Upper lobe of left lung (tissue), 6 donors: ENCODE measurements at places on chromosomes 3 and 15.

- no peaks in the 10 kb centered on the region for H3K27me3 ChIP-seq
- H3K4me1 ChIP-seq = no peaks in the 10 kb centered on the region
- no peak for DNase-seq
Observed at GRCh38 chr15:76776969-76777368, 128.2 kb downstream of the SCAPER start.

GRCh38 chr3:15858547-15859506 lies 61.0 kb upstream of the ANKRD28 start:
- H3K27ac ChIP-seq = peak overlapping the region; percentile 81
- no peaks in the 10 kb centered on the region for H3K36me3 ChIP-seq
- DNase-seq = peak; percentile 92
- H3K4me3 ChIP-seq = peak overlapping the region; percentile 79

- DNase-seq = no peak
- no peaks in the 10 kb centered on the region for H3K36me3 ChIP-seq
- no peak overlapping the region for H3K27ac ChIP-seq
Observed at GRCh38 chr3:130906374-130906995, 12.6 kb downstream of the ATP2C1 start.

DNA sequence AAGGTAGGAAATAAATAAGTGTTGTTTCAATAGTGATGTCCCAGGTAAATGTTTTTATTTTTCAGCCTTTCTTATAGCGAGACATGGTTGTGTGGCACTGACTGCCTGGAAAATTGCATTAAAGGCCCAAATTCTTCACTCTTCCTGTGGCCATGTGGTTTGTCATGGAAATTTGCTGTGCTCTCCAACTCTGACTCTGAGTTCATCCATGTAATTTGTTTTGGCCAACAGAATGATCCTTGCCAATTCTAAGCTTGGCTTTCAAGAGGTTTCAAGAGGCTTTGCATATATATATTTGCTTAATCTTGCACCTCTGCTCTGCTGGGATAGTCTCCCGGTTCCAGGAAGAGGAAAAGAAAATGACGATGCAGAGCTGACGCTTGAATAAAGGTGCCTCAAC lies 107.5 kb upstream of the ARHGEF26 start:
- DNase-seq = no peak
- no peak overlapping the region for H3K4me3 ChIP-seq
- no peaks in the 10 kb centered on the region for H3K27me3 ChIP-seq
- no peaks in the 10 kb centered on the region for H3K36me3 ChIP-seq
- no peak overlapping the region for H3K27ac ChIP-seq

DNA sequence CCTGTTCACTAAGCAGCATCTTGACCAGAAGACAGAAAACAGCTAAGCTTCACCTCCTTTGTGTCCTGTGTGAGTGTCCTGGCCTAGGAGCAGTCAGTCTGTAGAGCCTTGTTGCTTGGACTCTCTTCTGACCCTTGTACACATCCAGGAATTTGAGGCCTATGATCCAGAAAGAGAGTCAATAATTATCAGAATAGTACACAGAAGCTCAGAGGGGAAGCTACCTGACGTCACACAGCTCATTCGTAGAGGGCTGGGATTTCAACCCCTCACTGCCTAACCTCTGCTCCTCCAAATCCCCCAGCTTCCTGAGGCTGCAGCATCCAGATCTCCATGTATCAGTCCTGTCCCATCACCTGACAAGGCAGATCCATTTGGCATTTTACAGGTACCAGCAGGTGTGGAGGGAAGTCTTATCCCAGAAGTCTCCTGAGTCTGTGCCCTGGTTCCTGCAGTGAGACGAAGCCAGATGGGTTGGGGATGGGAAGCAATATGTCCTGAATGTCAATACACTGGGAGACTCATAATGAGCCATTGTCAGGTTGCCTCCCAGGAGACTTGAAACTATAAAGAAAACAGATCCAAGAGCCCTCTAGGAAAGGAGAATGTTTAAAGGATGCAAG lies 203.1 kb downstream of the MINAR1 start:
- H3K27ac ChIP-seq = no peak overlapping the region
- H3K36me3 ChIP-seq = no peaks in the 10 kb centered on the region
- no peaks in the 10 kb centered on the region for H3K4me1 ChIP-seq
- H3K27me3 ChIP-seq = no peaks in the 10 kb centered on the region

DNA sequence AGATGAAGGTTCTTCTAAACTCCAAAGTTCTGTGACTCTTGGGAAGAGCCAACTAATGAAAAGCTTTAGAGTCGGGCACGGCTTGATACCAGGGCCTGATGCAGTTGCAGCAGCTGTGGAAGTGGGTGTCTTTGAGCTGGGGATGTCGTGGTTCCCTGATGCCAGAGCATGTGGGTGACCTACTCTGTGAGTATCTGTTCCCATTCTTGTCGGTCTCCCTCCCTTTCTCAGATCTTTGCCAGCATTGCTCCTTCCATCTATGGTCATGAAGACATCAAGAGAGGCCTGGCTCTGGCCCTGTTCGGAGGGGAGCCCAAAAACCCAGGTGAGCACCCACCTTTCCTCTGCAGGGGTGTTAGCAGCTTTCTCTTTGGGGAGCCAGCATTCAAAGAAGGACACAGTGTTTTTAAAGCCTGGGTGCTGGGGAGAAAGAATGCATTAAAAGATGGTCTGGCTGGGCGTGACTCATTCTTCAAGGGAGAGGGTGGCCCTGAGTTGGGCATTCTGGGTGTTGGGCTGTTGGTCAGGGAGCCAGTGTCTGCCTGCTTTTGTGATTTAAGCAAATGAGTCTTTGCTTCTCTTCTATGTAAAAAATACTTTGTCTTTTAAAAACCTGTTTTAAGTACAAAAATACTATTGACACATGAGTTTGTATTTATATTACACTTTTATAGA lies 13.2 kb upstream of the PODXL2 start:
- H3K27me3 ChIP-seq = no peaks in the 10 kb centered on the region
- H3K4me1 ChIP-seq = peaks cover 4% of the 10 kb centered on the region
- no peak overlapping the region for H3K4me3 ChIP-seq
- peaks cover 22% of the 10 kb centered on the region for H3K36me3 ChIP-seq
- no peak overlapping the region for H3K27ac ChIP-seq
- no peak for DNase-seq

- H3K27ac ChIP-seq = no peak overlapping the region
- H3K27me3 ChIP-seq = no peaks in the 10 kb centered on the region
- no peaks in the 10 kb centered on the region for H3K4me1 ChIP-seq
- no peak overlapping the region for H3K4me3 ChIP-seq
- no peak for DNase-seq
- no peaks in the 10 kb centered on the region for H3K36me3 ChIP-seq
Observed at GRCh38 chr3:187992609-187993008, 161.3 kb upstream of the LPP start.

DNA sequence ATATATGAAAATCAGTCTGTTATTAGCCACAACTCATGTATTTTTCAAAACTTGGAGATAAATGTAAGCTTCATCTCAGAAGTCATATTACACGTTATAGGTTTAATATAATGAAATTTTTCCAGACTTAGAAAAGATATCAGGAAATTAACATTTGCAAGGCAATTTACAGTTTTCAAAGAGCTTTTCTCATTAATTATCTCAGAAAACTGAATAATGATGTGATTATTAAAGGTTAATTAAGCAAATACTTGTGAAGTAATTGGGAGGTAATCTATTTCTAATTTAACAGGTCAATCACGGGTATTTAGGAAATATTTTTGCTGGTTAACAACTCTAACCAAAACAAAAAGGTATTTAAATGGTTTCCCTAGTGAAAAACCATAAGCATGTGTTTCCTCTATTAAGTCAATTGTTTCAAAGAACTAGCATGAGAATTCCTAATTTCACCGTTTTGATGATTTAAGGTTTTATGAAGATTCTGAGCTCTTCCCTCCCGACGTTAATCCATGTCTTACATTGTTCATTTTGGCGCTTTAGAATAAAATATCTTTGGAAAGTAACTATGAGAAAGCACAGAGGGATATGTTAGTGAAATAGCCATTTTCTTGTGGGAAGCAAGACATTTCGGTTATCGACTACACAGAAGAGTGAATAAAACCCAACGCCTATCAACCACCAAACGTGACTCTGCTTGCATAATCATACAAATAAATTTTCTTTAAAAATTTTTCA lies 1.5 kb upstream of the NEO1 start:
- peaks cover 19% of the 10 kb centered on the region for H3K4me1 ChIP-seq
- H3K27me3 ChIP-seq = no peaks in the 10 kb centered on the region
- peak overlapping the region; percentile 94 for H3K27ac ChIP-seq
- no peaks in the 10 kb centered on the region for H3K36me3 ChIP-seq

DNA sequence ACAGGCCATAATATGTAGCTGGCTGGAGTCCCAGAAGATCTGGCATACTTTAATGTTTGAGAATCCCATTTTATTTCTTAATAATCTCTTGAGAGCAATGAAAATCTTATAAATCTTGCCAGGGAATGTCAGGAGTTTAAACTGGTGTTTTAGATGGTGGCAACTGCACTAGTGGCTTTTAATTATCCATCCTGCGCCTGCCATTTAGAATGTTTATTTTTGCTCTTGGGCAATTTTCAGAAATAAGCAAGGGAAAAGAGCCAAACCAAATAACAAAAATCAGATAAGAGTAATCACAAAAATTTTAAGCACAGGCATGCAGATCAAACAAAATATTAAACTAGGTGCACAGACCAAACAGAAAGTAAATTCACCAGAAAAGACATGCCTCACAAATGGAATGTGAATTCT lies 41.9 kb upstream of the UBP1 start:
- H3K27me3 ChIP-seq = no peaks in the 10 kb centered on the region
- no peak overlapping the region for H3K4me3 ChIP-seq
- DNase-seq = no peak
- H3K4me1 ChIP-seq = no peaks in the 10 kb centered on the region
- H3K36me3 ChIP-seq = no peaks in the 10 kb centered on the region
- peak overlapping the region; percentile 36 for H3K27ac ChIP-seq

DNA sequence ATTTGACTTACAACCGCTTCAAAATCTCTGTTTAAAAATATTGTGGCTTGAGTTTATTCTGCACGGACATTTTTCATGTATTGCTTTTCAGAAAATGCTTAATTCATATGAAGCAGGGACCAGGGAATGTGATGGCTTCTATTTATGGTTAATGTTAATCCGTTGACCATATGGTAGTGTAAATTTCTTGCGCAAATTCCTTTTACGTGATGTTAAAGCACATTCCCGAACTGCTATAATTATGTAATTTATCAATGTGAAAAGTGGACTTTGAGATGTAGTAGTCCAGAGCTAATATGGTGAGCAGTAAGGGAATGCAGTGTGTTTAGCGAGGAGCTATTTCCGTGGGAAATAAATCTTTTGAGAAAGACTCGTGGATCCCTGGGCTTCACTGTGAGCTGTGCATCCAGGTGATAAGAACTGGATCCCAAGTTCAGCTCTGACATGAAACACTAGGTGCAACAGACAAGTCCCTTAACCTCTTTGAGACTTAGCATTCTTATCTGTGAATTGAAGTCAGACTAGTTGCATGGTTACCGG lies 27.3 kb downstream of the ANAPC13 start:
- H3K27ac ChIP-seq = no peak overlapping the region
- no peaks in the 10 kb centered on the region for H3K4me1 ChIP-seq
- no peak for DNase-seq
- no peak overlapping the region for H3K4me3 ChIP-seq

DNA sequence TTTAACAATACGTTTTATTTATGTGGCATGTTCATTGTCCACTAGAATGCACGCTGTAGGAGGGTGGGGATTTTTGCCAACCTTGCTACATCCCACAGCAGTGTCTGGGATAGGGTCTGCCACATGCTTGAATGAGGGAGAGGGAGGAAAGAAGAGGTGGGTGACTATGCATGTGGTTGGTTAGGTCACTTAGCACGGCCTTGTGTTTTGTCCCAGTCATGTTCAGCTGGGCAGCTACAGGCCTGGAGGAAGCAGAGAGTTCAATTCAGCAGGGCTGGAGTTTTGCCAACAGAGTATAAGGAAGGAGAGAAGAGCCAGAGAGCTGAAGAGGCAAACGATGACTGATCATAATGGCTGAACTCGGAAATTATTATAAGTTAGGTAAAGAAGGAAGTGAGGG lies 268.4 kb upstream of the NSMCE3 start:
- no peak overlapping the region for H3K4me3 ChIP-seq
- no peak for DNase-seq
- no peaks in the 10 kb centered on the region for H3K36me3 ChIP-seq
- H3K27ac ChIP-seq = no peak overlapping the region

DNA sequence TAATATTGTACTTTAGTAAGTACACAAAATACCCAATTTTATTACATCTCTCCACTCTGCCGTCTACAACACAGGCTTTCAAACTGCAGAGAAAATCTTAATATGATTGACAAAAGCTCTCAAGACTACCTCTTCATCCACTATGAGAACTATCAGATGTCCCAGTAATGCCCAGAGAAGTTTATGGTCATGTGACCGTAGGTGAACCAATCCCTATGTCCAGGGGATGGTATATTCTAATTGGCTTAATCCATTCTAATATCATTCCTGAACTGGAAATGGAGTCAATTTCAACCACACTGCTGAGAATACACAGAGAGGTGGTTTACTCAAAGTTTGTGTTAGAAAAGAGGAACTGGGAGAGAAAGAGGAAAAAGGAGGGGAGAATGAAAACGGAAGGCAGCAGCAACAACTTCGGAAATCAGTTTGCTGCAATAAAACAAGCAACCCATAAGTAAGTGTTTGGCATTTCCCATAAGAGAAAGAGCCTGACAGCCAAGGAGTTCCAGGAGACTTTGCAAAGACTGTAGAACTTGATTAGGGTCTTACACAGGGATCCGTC lies 7.3 kb downstream of the SST start:
- DNase-seq = no peak
- no peaks in the 10 kb centered on the region for H3K36me3 ChIP-seq
- no peak overlapping the region for H3K27ac ChIP-seq
- no peaks in the 10 kb centered on the region for H3K27me3 ChIP-seq
- H3K4me3 ChIP-seq = no peak overlapping the region
- no peaks in the 10 kb centered on the region for H3K4me1 ChIP-seq
